ENCODE measurements at places on chromosomes 7 and 10.

GRCh38 chr10:102358712-102359382 is 36.7 kb upstream of the NFKB2 start:
- no peak for DNase-seq

DNA sequence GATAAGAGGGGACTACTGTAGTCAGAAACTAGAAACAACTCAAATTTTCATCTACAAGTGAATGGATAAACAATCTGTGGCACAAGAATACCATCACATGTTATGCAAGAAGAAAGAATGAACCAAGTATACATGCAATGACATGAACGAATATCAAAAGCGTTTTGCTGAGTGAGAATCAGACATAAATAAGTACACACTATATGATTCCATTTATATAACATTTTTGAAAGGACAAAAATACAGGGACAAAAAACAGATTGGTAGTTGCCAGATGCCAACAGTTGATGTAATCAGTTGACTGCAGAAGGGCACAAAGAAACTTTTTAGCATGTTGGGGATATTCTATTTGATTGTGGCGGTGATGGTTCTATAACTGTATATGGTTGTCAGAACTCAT is 33.6 kb downstream of the CTNNA3 start:
- DNase-seq = no peak

DNA sequence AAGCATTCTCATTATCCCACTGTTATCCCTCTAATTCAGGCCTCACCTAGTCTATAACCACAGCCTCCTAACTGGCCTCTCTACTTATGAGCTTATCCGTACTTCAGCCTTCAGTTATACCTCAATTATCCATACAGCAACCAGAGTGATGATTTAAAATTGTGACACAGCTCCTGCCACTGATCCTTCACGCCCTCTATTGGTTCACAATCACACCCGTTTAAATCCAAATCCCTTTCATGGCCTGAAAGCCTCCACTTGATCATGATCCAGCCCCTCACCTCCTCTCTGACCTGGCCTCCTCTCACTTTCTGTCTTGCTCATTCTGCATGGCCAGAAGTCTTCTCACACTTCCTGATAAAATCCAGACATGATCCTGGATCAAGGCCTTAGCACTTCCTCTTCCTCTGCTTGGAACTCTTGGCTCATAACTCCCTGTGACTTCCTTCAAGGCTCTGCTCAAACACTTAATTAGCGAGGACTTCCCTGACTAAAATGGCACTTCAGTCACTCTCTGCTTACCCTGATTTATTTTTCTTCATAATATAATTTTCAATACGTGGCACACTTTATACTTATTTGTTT is 19.0 kb upstream of the TMEM26 start:
- no peak for DNase-seq

GRCh38 chr10:92418891-92419290 is 127.9 kb downstream of the MARCHF5 start:
- DNase-seq = no peak

GRCh38 chr7:25628446-25628845 is 400.2 kb upstream of the NPVF start:
- DNase-seq = no peak

- no peak for DNase-seq
Measured at GRCh38 chr7:70539205-70539604, 592.7 kb upstream of the GALNT17 start.

DNA sequence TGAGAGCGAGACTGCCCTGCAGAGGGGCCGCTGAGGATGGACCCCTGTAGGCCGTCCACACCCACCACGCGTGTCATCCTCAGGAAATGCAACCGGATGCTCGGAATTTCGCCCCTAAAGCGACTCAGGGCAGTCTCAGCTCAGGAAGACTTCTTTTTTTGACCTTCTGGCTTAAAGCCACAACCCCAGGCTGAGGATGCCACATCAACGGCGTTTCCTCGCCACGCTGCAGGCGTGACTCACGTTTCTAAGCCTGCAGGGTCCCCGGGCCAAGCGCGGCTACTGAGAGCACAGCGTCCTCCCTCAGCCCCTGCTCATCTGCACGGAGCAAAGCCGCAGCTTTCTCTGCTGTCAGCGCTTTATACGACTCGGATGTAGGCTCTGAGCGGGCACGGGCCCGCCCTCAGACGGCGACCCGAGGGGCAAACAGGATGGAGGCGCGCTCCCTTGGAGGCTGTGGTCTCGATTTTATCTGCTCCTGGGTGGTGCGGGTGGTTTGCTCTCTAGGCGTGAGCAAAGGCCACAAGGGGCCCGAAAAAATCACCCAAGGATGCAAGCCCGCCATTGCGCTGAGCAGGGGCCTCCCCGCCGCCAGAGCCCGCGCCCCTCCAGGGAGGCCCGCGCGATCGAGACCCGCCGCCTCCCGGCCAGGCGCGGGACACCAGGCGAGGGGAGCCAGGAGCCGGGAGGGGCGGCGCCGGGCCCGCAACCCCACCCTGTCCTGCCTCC is 726 bp upstream of the INSIG1 start:
- DNase-seq = peak; percentile 72

GRCh38 chr10:70834021-70834420 is 18.3 kb downstream of the SGPL1 start:
- no peak for DNase-seq

Measured in stimulated activated CD8-positive, alpha-beta memory T cell treated with anti-CD3 and anti-CD28 coated beads, Interleukin-7, amount 100 ng/mL, for 1 hour (primary cell).